Activated T-helper 2 cell treated with anti-CD3 and anti-CD28 coated beads, Interferon-gamma antibody, Interleukin-2, Interleukin-4, amounts not matched to agents 10 μg/mL and 5 μg/mL and 100 μg/mL, durations not matched to agents 14 hours and 24 hours and 36 hours (primary cell): ENCODE measurements at places on chromosomes 6 and 20.

DNA sequence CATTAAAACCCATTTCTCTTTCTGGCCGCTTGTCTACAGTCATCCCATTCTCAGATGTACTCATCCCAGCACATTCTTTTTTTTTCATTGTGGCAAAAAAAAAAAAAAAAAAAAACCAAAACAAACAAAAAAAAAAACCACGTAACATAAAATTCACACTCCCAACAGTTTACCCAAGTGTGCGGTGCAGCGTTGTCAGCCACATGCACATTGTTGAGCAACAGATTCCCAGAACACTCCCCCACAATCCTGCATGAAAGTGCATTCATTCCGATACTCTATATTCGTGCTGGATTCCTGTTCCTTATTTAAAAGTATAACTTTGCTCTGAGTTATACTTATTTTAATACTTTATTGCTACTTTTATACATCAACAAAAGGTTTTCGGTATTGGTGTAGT is 96.0 kb downstream of the SASH1 start:
- DNase-seq: no peak

DNA sequence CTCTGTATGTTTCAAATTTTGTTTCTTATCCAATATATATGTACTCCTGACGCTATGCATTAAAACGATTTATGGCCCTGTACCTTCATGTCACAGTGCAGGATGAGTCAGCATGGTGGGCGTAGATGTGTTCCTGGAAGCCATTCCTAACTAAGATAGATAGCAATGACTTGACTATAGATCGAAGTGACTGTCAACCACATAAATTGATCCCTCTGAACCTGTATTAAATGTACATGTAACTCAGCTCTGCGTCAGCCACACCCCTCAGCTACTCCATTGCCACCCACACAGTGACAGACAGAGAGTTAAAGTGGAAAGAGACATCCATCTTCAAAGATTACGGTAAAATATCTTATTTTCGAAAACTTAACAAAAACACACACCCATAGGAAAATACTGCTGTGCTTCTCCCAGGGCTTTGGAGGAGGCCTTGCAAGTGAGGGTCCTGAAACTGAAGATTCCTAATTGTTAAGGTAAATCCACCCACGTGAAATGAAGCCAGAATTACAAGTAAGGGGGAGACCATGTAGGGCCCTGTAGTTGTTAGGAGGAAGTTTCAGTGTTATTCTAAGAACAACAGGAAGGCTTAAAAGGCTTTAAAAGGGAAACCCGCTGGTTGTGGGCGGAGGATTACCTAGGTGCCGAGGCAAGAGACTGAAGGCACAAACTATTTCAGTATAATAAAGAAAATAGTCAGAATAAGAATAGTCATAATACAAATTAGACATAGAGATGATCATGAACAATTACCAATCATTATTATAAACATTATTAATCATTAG is 10.3 kb upstream of the RAD21L1 start:
- DNase-seq: no peak

DNA sequence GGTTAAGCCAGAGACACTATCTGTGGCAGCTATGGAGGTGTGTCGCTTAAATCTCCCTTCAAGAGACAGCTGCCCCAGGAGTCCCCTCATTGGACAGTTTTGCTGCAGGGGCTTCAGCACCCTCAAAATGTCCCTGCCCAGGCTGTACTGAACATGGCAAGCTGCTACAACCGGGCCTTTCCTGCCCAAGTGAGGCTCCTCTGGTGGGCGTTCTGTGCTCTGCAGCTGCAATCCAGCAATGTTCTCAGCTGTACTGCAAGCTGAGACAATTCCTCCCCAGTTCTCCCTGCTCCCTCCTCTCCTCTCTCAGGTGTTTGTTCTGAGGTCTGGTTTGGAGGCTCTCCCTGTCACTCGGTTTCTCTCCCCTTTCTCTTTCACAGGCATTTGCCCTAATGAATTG is 190.8 kb upstream of the LAMP5 start:
- DNase-seq: no peak

GRCh38 chr6:47073125-47074110 is 31.3 kb upstream of the ADGRF1 start:
- no peak for DNase-seq

DNA sequence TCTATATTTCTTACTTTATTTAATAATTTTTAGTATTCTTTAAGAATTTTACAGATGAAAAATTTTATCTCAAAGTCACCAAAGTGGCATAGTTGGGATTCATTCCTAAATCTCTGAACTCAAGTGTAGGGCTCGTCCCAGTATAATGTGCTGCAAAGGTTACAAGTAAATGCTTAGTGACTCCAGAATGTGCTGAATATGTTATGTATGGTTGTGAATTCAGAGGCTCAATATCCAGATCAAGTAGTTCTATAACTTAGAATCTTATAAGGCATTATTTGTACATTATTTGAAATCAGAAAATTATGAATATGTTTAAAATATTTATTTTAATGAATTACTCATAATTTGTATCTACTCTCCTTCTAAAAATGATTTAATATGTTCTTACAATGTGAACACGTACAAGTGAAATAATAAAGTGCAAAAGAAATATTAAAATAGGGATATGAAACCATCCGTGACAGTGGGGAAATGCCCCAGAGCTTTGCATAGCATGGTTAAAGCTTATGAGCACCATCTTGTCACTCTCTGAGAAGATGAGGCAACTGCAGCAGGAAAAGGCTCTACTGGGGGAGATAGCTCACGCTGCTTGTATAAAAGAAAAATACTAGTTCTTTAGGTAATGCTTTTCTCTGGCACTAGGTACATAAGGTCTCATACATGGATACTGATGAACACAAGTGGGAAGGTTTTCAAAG is 259.0 kb downstream of the FOXC1 start:
- no peak for DNase-seq
